ENCODE measurements at places on chromosomes 11 and 22.

GRCh38 chr11:102924851-102925380 is 30.6 kb downstream of the MMP13 start:
- DNase-seq = no peak

DNA sequence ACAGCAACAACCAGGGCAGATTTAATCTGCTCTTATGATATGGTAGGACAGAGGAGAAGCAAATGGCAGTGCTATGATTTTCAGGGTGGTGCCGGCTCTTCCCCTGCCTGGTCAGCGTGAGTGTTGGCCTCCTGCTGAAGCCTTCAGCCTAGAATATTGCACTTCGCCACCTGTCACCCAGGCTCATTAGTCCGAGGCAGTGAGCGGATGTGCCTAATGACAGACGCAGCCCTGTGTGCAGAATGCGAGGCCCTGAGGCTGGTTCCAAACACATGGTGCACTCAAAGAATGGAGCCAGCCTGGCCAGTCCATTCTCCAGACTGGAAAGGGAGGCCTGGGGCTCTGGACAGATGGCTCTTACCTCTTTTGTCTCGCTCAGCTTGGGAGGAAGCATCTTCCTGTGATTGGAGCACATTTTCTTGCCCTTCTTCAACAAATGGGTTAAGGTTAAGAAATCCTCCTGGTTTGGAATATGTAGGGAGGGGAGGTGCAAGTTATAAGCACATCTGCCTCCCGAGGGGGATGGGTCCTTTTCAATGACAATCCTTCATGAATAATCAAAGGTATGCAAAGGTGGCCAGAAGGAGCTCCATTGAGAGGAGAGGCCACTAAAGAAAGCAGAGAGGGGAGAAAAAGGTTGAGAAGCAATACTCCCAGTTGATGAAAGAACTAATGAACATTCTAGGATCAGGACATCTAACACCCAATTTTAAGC is 39.7 kb upstream of the GALNT18 start:
- DNase-seq = no peak

GRCh38 chr22:40325315-40325714 is 21.0 kb upstream of the ADSL start:
- DNase-seq = no peak

- peak; percentile 77 for DNase-seq
Measured at GRCh38 chr11:70483077-70483861, 84.9 kb downstream of the CTTN start.

DNA sequence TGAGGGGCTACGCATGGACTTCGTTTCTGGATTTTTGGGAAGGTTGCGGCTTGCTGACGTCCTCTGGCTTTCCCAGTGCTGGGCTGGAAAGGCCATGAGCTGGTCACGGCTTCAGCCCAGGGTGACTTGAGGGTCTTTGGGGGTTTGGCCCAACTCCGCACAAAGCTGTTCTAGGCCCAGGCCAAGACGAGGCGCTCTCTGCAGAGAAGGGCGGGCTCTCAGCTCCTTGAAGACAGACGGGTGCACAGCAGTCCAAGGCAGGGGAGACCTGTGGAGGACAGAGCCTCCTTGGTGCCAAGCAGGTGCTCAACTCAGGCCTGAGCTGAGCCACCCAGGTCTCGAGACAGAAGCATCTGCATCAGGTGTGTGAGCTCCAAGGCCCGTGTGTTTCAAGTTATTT is 1003.7 kb downstream of the BRD1 start:
- DNase-seq = no peak

DNA sequence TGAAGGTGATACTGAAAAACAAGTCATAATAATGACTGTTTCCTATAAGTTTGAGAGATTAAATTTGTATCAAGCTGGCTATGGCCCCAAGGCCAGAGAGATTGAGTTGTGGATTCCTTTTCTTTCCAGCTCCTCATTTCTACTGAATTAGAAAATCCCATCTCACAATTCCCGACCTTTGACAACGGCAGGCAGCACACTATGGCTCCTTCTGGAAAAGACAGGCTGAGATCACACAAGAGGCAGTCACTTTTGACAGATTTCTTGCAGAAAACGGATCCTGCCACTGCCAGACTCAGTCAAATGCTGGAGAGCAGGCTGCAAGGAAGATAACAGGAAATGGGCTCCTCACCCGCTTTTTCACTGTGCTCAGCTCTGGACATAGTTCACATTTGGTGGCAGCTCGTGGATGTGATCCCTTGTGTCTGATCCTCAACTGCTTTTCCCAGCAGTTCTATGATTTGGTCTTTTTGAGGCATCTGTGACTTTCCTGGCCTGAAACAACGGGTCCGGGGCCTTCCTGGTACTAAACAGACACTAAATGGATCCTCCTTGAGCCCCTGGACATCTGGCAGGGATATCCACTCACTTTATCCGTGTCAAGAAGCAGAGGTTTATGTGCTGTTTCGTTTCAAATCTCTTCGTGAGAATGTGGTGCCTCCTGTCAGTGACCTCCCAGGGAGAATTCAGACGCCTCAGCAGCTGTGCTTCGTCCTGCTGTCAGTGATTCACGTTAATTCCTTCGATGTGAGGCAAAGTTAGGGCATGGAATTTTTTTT is 26.1 kb upstream of the RTL6 start:
- no peak for DNase-seq

GRCh38 chr11:61027141-61027840 is 55.8 kb downstream of the CD6 start:
- no peak for DNase-seq

GRCh38 chr11:95522874-95523273 is 266.7 kb downstream of the FAM76B start:
- DNase-seq = no peak

DNA sequence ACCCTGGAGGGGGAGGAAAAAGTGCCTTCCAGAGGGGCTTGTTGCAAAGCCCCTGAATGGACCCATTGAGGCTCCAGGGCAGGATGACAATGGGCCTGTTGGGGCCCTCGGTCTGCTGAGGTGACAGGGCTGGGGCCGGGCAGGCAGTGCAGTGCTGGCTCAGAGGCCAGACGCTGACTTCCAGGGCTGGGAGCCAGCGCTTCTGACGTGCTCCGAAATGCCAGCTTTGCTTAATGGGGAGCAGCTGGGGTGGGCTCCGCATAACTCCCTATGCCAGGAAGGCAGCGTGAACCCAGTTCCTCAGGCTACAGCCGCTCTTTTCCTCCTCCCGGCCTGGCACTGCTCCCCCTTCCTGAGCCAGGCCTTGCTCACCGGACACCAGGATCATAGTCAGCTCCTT is 17.7 kb downstream of the NAV2 start:
- DNase-seq = no peak

- no peak for DNase-seq
Measured at GRCh38 chr11:34978236-34979191, 62.1 kb downstream of the PDHX start.

DNA sequence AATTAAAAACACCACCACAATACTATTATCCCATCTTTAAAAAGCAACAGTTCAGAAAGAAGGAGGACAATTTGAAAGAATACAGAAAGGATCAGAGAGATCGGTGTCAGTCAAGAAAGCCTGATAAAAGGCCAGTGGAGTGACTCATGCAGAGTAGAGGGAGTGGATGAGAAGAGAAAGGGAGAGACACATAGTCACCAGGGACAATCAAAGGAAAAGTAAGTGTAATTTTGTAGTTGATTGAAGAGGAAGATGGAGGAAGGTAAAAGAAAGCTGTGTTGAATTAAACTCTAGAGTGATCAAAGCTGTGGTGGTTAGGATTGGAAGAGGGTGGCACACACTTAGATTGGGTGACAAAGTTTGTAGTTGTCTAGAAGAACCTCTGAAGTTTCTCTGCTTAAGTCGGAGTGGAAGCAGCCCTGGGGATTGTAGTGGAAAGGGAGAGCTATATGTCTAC is 14.1 kb downstream of the SPECC1L start:
- DNase-seq = no peak

GRCh38 chr11:112132737-112133136 is 31.2 kb downstream of the IL18 start:
- no peak for DNase-seq

- DNase-seq = no peak
Measured at GRCh38 chr22:17724241-17724640, 50.0 kb downstream of the BID start.

DNA sequence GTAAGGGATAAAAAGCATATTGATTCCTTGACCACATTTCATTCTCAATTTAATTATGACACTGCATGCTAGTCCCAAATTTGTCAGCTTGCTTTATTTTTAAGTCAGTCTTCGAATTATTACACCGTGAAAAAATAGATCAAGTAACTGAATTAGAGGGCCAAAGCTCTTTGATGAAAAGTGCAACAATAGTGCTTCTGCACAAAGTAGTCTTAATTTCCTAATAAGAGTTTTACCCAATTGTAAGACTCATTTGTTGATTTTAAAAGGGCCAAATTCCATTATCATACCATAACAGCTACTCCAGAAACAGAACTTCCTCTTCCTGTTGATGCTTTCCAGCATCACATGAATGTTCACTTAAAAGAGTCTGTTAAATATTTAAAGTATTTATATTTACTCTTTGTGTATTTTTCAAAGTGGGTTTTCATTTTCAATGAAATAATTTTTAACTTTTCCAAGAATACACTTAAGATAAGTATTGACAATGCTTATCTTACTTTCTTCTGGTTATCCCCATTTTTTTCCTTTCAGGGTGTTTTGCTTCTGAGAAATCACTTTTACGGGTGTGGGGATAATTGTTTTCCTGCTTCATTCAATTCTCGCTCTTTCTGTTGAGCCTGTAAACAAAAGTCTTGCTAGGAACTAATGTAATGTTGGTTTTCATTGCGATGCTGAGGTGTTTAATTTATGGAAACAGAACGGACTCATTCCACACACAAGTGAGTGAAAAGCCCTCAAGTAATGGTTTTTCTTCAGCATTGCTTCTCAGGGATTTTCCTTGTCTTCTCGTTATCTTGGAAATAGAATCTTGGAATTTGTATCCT is 2.1 kb downstream of the ARHGEF12 start:
- no peak for DNase-seq

DNA sequence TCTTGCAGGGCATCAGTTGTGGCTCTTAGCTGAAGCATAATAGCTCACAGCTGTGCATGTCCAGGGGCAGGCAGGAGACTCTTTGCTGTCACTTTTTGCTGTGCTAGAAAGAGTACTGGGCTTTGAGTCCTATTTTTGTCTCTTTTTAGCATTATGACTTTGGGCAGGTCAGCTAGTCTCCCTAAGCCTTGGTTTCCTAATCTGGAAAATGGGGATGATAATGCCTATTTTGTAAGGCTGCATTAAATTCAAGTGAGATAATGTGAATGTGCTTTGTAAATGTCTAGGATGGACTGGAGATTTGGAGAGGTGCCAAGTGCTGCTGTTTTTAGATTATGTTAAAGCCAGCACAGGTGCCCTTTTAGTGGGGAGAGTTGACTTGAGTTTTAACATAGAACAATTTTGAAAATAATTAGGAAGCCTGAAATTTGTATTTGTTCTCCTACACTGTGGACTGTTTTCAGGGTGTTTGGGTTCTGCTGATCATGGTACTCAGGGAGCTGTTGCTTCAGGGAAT is 19.1 kb downstream of the CABIN1 start:
- no peak for DNase-seq

DNA sequence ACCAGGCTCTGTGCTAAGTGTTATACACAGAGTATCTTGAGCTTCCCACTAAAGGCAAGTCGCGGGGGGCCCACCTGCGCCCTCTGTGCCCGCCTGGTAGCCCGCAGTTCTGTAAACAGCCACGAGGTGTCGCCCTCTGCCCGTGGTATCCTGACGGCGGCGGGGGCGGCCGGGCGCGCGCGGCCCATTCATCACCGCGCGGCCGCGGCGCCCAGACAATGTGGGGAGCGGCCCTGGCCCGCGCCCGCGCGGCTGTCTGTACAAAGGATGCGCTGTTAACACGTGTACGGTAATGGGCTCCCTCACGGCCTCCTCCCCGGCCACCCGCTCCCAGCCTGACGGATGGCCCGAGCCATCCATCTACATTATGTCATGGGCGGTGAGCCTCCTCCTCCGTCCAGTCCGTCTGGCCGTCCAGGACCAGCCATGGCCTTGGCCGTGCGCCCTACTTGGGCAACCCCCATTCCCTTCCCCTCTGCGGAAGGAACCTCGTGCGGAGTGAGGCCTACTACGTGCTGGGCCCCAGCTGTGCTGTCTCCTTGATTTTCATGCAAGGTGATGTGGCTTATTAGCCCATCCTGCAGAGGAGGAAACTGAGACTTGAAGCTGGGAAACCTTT is 99.4 kb downstream of the MIAT start:
- DNase-seq = peak; percentile 59

DNA sequence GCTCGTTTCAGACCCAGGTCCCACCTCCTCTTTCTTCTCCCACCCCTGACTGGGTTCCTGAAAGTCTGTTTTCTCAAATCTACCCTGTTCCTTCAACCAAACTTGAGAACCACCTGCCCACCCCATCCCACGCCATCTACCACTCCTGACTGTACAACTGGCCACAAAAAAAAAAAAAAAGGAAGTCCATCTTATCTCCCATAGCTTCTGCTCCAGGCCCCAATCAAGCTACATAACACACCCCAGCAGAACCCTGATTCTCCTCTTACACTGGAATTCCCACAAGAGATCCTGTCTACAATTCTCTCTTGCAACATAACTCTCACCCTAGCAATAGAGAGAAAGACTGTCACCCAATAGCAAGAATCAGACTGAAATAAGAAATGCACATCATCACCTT is 39.2 kb upstream of the CHST1 start:
- no peak for DNase-seq

GRCh38 chr11:67292671-67293070 is 3.6 kb downstream of the ANKRD13D start:
- no peak for DNase-seq

DNA sequence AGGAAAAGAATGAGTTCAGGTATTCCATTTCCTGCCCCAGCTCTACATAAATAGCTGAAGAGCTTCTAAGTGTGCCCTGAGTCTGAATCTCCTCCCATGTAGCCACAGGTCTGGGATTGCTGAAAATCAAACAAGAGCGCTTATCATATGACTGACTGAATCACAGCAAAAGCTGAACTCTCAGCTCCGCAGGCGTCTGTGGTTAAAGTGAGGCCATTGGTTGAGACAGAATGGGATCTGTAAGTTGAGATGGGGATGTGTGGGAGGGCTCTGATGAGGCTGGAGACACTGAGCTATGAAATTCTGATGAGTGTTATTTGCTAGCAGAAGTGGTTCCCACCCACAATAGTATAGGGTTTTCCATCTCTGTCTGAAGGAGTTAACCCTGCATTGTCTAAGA is 637.0 kb downstream of the OPCML start:
- no peak for DNase-seq

DNA sequence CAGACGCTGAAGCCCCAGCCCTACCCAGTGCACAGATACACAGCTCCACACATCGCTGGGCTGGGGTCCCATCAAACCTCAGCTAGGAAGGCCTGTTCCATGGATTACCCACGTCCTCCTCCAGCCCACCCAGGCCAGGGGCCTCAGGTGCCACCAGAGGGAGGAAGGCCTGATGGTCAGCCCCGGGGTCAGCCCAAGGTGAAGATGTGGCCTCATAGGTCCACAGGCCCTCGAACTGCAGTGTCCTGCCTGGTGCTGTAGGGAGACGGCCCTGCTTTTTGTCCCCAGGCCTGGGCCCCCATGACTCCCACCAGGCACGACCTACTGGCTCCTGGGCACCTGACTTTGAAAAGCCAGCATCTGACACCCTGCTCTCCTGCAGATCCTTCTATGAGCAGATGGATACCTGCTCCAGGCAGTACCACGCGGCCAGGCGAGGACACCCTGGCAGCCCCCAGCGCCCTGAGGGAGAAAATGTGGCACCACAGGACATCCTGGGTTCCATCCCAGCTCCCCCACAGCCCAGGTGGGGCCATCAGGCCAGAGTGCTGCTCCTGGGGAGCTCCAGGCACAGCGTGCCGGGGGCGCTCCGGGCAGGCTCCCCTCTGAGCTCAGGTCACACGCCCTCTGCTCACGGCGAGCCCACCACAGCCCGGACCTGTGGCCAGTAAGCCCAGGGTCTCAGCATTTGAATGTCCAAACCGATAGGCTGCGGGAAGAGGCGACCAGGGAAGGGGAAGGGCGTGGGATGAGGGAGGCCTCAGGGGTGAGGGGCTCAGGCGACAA is 15.8 kb upstream of the MOB2 start:
- DNase-seq = no peak

Measured in 8988T (cell line).